ENCODE measurements at places on chromosomes 16 and 17.

GRCh38 chr17:64742326-64742725 lies 80.2 kb upstream of the SMURF2 start:
- H3K27ac ChIP-seq: no peak overlapping the region
- H3K36me3 ChIP-seq: no peaks in the 10 kb centered on the region
- H3K4me3 ChIP-seq: no peak overlapping the region
- H3K27me3 ChIP-seq: no peaks in the 10 kb centered on the region
- H3K4me1 ChIP-seq: no peaks in the 10 kb centered on the region

DNA sequence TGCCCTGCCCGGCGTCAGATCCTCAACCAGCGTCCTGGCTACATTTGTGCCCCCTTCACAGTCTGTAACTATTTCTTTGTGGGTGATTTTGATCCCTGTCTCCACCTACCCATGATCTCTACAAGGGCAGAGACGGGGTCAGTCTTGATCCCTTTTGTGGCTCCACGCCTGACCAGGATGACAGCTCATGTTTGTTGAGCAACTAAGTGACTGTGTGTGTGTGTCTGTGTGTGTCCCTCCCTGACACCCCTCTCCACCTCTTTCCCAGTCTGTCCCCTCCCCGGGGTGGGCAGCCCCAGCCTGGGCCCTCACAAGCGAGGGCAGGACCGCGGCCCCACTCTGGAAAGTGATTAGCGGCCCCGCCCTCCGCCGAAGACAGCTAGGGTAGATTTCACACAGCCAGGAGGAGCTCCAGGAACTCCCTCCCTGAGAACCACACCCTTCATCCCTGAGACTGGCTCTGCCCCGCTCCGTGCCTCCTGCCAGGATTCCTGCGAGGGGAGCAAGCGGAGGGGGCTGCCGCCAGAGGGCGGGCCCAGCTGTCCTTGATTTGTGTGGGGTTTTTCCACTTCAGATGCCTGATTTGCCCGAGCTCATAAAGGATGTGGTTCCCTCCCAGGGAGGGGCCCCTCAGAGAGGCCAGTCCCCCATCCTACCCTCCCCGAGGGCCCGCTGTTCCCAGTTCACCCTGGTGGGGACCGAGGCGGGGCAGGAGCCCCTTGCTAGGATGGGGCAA lies 5.3 kb upstream of the HS3ST6 start:
- peaks cover 30% of the 10 kb centered on the region for H3K27me3 ChIP-seq
- no peaks in the 10 kb centered on the region for H3K36me3 ChIP-seq
- peaks cover 16% of the 10 kb centered on the region for H3K4me1 ChIP-seq
- no peak overlapping the region for H3K4me3 ChIP-seq
- DNase-seq: peak; percentile 71

DNA sequence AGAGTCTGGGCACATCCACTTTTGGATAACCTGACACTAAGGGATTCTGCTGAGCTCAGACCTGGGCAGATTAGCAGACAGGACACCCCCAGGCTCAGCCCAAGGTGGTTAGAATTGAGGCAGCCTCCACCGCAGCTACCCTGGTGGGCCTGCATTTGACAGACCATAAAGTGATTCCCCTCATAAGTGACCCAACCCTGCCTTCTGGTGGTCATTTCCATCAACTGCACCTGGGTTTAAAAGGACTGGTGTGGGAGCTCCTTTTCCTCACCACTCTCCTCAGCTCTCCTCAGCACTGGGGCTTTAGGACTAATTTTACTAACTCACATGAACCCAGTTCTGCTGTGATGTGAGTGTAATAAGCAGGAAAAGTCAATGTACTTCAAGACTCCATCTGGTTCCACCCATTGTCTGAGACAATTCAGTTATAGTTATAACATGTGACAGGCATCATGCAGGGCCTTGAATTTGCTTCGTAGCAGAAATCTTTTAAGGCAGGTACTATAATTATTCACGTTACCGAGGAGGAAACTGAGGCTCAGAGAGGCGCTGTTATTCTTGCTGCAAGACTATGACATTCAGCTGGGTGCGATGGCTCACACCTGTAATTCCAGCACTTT lies 42.5 kb downstream of the MYH3 start:
- H3K36me3 ChIP-seq: no peaks in the 10 kb centered on the region
- peaks cover 6% of the 10 kb centered on the region for H3K27me3 ChIP-seq
- peak; percentile 42 for DNase-seq
- H3K4me3 ChIP-seq: no peak overlapping the region

DNA sequence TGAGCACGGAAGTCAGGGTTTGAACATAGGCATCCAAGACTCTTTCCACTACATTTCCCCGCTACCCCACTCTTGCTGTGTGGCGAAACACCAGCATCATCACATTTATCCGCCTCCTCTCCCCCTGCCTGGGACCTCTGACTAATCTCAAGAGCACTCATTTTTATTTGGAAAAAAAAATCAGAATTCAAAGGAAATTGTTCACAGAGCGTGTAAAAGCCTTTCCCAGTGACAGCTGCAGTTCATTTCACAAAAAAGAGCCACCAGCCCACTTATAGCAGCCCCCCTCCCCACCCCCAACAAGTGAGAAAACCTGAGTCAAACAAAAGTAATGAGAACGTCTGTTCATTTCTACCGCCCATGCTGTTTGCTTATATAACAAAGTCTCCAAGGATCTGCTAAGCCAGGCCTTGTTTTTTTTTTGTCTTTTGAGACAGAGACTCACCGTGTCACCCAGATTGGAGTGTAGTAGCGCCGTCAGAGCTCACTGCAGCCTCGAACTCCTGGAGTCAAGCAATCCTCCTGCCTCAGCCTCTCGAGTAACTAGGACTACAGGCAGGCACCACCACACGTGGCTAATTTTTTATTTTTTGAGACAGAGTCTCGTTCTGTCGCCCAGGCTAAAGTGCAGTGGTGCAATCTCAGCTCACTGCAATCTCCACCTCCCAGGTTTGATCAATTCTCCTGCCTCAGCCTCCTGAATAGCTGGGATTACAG lies 48.3 kb upstream of the HAPSTR1 start:
- peaks cover 12% of the 10 kb centered on the region for H3K4me1 ChIP-seq
- no peak overlapping the region for H3K4me3 ChIP-seq
- DNase-seq: no peak

DNA sequence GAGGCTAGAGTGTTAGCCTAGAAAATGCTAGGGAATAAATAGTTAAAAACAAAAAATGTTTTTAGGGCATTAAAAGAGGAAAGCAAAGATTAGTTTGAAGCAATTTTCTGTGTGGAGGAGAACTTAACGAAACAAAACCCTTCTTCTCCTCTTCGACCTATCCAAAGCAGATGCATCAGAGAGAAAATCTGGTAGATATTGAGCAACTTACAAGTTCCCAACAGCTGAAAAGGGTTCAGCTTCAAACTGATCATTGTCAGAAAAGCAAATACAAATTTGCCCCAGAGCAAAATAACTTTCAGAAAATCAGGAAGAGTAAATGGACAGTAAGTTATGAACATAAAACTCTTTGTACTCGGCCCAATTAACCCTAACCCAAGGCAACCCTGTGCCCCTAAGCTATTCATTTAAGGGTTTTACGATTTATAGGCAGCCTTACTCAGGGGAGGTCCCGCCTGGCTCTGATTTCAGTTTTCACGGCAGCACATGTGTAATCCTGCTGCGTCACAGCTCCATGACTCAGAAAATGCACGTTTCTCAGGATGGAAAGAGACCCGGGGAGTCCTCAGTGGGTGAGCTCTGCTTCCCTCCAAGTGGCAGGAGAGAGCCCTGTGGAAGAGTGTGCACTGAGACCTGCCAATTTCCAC lies 405.7 kb upstream of the SALL1 start:
- no peak overlapping the region for H3K27ac ChIP-seq
- H3K36me3 ChIP-seq: no peaks in the 10 kb centered on the region
- H3K4me3 ChIP-seq: no peak overlapping the region
- peaks cover 14% of the 10 kb centered on the region for H3K27me3 ChIP-seq
- no peak for DNase-seq
- no peaks in the 10 kb centered on the region for H3K4me1 ChIP-seq

DNA sequence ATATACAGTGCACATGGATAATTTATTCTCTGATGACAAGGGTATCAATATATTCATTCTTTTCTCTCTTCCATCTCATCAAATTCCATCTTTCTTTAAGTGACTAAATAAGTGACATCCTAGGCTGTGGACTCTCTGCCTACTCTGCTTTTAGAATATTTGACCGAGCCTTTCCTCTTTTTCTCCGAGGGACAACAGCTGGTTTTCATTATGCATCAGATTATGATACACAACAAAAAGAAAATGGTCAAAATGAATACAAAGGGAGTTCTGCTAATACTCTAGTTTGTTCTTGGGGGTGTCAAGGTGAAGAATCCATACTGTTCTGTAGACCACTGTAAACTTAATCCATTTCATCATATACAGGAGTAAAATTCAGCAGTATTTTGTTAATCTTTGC lies 942.6 kb downstream of the KCNJ2 start:
- no peak overlapping the region for H3K4me3 ChIP-seq
- DNase-seq: no peak
- H3K36me3 ChIP-seq: no peaks in the 10 kb centered on the region
- no peak overlapping the region for H3K27ac ChIP-seq
- H3K4me1 ChIP-seq: no peaks in the 10 kb centered on the region

GRCh38 chr17:21368545-21369246 lies 7.5 kb upstream of the KCNJ12 start:
- DNase-seq: no peak
- no peaks in the 10 kb centered on the region for H3K36me3 ChIP-seq
- H3K27me3 ChIP-seq: no peaks in the 10 kb centered on the region

DNA sequence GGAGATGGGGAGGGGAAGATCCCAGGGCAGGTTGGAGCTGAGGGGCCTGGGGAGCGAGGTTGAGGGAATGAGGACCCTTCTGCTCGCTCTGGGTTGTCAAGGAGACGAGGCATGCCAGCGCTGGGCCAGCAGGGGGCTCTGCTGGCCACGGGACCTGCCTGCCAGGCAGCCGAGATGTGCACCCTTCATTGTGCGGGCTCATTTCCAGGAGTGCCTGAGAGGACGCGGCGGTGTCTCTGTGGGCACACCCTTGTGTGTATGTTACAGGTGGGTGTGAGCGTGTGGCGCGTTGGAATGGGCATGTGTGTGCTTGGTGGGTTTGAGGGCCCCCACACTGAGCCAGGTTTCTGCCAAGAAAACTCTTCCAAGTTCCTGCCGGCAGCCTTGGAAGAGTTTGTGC lies 15.9 kb downstream of the ARHGAP23 start:
- DNase-seq: no peak
- no peaks in the 10 kb centered on the region for H3K36me3 ChIP-seq
- no peaks in the 10 kb centered on the region for H3K27me3 ChIP-seq
- no peak overlapping the region for H3K4me3 ChIP-seq
- peaks cover 48% of the 10 kb centered on the region for H3K4me1 ChIP-seq
- H3K27ac ChIP-seq: no peak overlapping the region

GRCh38 chr17:73650140-73650539 lies 5.9 kb upstream of the SDK2 start:
- no peaks in the 10 kb centered on the region for H3K4me1 ChIP-seq
- no peak overlapping the region for H3K27ac ChIP-seq
- no peak for DNase-seq
- no peaks in the 10 kb centered on the region for H3K36me3 ChIP-seq
- H3K27me3 ChIP-seq: peaks cover 75% of the 10 kb centered on the region

DNA sequence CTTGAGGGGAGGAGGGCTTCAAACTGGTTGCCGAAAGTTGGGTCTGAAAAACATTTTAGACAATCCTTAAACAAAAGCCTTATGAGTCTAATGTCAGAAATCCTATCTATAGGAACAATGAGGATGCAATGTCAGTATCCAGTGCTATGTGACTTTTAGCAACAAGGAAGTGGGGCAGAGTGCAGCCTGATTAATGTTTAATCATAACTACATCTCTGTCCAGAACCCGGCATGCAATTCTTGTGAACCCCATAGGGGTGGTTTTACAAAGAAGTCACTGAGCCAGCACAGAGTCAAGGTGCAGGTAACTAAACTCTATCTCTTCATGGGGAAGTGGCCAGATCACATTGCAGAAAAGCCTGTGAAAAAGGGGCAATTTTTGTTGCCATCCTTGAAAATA lies 267.5 kb downstream of the HS3ST4 start:
- no peak for DNase-seq
- no peaks in the 10 kb centered on the region for H3K4me1 ChIP-seq
- 0 out of 2 replicates have a peak, but pooled peaks cover 11% of the 10 kb centered on the region for H3K27me3 ChIP-seq
- no peaks in the 10 kb centered on the region for H3K36me3 ChIP-seq

DNA sequence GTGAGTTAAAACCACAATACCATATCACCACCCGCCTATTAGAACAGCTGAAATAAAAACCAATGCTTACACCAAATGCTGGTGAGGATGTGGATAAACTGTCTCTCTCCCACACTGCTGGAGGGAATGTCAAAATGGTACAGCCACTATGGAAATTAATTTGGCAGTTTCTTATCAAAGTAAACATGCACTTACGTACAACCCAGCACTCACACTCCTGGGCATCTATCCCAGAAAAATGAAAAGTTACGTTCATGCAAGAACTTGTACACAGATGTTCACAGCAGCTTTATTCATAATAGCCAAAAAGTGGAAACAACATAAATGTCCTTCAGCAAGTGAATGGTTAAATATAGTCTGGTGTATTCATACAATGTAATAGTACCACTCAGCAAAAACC lies 173.2 kb upstream of the MYOCD start:
- no peak overlapping the region for H3K27ac ChIP-seq
- no peak for DNase-seq
- no peaks in the 10 kb centered on the region for H3K36me3 ChIP-seq

GRCh38 chr16:54822492-54822891 lies 108.2 kb upstream of the IRX5 start:
- H3K27me3 ChIP-seq: no peaks in the 10 kb centered on the region
- DNase-seq: peak; percentile 50
- no peak overlapping the region for H3K4me3 ChIP-seq

GRCh38 chr17:43907998-43908721 lies 824 bp upstream of the MPP2 start:
- no peaks in the 10 kb centered on the region for H3K4me1 ChIP-seq
- no peak overlapping the region for H3K27ac ChIP-seq
- no peak for DNase-seq
- H3K36me3 ChIP-seq: no peaks in the 10 kb centered on the region
- H3K4me3 ChIP-seq: no peak overlapping the region
- H3K27me3 ChIP-seq: peaks cover 46% of the 10 kb centered on the region

GRCh38 chr17:48207776-48208544 lies 100.4 kb downstream of the SNX11 start:
- DNase-seq: no peak
- H3K27me3 ChIP-seq: no peaks in the 10 kb centered on the region
- H3K4me3 ChIP-seq: no peak overlapping the region
- H3K27ac ChIP-seq: no peak overlapping the region

GRCh38 chr16:4052096-4052495 lies 64.1 kb downstream of the ADCY9 start:
- no peak overlapping the region for H3K27ac ChIP-seq
- peaks cover 27% of the 10 kb centered on the region for H3K4me1 ChIP-seq
- H3K4me3 ChIP-seq: no peak overlapping the region
- no peaks in the 10 kb centered on the region for H3K27me3 ChIP-seq
